GM12892 (cell line): ENCODE measurements at places on chromosomes 16 and 17.

- no peak for DNase-seq
Observed at GRCh38 chr17:16313139-16314090, 39.9 kb downstream of the CENPV start.

DNA sequence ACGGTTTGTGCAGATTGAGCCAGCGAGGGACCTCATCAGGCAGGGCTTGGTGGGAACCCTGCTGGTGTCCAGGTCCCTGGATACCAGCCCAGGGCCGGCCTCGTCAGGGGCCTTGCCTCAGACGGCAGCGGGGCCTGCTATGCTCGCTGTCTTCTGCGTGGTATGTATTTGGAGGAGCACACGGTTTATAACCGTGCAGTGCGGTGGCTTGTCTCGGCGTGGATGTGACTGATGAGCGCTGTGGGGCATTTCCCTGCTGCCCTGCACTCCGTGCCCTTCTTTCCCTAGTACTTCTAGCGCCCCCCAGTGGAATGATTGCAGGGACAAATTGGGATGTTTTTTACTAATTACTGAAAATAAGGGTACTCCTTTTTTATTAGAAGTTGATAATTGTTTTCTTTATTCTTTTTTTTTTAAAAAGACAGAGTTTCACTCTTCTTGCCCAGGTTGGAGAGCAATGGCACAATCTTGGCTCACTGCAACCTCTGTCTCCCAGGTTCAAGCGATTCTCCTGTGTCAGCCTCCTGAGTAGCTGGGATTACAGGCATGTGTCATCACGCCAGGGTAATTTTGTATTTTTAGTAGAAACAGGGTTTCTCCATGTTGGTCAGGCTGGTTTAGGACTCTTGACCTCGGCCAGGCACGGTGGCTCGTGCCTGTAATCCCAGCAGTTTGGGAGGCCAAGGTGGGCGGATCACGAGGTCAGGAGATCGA lies 15.3 kb downstream of the TBCD start:
- DNase-seq = no peak

- no peak for DNase-seq
Observed at GRCh38 chr16:52741351-52741750, 194.4 kb upstream of the TOX3 start.

DNA sequence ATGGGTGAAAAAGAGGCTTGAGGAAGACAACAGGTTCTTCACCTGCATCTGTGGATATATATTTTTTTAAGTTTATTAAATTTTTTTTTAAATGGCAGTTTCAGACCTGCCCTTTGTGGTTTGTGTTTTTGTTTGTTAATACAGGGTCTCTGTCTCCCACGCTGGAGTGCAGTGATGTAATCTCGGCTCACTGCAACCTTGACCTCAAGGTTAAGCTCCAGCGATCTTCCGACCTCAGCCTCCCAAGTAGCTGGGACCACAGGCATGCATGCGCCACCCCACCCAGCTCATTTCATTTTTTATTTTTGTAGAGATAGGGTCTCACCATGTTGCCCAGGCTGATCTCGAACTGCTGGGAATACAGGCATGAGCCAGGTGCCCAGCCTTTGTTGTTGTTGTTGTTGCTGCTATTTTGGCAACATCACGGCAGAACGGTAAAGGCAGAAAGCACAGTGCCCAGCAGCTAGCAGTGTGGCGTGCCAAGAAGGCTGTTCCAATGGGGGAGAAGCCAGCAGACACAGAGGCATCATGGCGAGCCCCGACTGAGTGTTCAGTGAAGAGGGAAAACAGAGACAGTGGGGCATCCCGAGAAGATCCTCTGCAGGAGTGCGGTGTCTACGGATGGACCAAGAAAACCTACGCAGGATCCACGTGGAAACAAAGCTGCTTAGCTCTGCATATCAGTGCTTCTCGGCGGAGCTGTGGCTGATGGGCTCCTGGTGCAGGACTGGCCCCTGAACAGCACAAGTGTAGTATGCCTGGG lies 19.6 kb downstream of the TMC6 start:
- no peak for DNase-seq

- DNase-seq = no peak
Observed at GRCh38 chr17:70078549-70078948, 3.5 kb downstream of the KCNJ16 start.

DNA sequence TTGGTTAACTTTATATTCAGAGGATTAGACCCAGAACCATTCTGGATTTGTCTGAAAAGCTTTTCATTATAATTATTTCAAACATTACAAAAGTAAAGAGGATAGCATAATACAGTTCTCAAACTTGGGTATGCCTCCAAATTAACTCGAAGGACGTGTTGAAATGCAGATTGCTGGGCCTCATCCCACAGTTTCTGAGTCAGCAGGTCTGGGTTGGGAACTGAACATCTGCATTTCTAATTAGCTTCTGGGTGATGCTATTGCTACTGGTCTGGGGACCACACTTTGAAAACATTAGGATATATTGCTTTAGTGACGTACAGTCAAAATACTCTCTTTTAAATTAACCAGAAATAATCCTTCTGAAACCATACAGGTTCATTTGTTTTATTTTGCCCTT lies 10.0 kb downstream of the TPPP3 start:
- DNase-seq = no peak

GRCh38 chr17:42889809-42890208 lies 10.8 kb upstream of the G6PC1 start:
- DNase-seq = no peak

GRCh38 chr17:38750044-38750311 lies 1.8 kb upstream of the PCGF2 start:
- no peak for DNase-seq

DNA sequence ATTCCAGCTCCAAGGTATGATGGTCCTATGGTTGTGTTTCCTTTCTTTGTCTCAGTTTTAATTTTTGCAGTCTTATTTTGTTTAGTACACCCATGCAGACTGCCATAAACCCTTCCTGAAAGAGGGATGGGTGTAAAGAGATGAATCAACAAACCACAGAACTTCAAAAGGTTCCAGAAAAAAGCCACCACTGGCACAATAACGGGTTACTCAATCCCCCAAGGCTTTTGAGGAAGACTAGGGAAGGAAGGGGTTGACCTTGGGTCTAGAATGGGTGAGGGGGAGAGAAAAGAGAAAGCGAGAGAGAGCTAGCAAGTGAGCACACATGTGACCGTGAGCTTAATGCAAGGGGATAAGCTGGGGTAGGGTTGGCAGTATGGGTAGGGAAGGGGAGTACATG lies 168.1 kb downstream of the XYLT1 start:
- no peak for DNase-seq

- no peak for DNase-seq
Observed at GRCh38 chr16:59192551-59193199, 458.6 kb upstream of the GOT2 start.

DNA sequence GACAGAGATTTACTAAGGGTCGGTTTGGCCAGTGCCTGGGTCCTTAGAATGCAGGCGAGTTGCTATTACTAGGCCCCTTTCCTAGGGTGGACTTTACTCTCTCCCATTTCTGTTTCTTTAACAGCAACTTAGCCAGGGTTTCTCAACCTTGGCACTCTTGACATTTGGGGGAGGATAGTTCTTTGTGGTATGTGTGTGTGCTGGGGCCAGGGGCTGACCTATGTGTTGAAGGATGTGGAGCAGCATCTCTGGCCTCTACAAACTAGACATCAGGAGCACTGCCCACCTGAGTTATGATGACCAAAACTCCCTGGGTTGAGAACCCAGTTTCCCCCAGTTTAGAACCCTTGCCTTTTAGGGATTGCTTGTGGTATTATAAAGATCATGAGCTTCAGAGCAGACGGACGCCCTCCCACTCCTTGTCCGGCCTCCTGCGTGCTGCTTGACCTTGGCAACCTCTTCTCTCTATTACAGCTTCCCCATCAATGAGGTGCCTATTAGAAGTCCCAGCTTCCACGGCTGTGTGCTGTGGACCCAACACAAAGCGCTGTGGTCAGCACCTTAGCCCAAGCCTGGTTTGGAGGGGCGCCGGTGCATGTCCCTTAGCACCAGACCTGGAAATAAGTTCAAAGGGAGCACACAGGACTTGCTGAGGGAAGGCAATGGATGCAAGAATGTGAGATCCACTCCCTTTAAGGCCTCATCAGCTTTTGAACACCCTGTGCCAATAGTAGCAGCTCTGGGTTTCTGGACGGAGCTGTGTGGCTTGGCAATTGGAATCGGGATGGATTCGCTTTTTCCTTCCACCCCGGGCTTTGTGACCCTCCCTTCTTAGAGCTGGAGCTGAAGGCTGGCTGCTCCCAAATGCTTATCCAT lies 239.2 kb upstream of the MAF start:
- no peak for DNase-seq

GRCh38 chr16:17603626-17604025 lies 132.9 kb upstream of the XYLT1 start:
- no peak for DNase-seq

DNA sequence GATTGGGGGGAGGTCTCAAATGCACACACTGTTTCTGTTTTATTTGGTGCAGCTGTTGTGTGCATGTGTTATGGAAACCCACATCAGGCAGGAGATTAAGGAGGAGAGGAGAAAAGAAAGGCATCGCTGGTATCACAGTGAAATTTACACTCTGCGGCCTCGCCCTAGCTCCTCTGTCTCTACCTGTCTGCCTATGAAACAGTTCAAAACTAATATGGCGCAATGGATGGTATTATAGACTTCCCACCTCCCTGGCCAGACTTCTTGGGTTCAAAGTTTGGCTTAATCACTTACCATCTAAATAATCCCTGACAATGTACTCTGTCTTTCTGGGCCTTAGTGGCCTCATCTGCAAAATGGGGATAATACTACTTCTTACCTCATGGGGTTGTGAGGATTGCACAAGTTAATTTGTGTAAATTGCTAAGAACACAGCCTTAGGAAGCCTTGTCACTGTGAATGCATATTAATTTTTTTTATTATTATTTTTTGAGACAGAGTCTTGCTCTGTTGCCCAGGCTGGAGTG lies 1.4 kb upstream of the ABCC1 start:
- DNase-seq = no peak

- no peak for DNase-seq
Observed at GRCh38 chr17:12316021-12316420, 295.3 kb downstream of the MAP2K4 start.

DNA sequence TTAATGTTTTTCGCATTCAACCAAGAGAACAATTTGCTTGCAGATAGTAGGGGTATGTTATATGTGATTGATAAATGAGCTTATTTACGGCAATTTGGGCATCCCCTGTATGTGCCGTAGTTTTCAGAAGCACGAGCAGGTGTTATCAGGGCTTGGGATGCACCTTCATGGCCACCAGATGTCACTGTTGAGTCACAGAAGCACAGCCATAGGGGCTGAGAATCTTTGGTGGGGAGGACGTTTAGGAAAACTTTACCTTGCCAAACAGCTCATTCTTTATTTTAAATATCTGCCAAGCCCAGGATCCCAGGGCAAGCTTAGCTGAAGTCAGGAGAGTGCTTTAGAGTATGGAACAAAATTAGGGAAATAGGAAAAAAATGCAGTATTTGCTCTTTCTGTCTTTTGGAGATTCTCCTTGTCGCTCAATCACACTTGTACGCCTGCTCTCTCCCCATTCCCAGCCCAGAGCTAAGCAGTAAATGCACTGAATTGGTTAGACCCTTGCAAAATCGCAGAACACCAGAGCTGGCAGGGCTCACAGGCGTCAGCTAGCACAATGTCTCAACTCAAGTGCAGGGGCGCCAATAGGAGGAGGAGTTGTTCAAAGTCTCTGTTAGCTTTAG lies 93.6 kb upstream of the MPHOSPH6 start:
- DNase-seq = peak; percentile 22

DNA sequence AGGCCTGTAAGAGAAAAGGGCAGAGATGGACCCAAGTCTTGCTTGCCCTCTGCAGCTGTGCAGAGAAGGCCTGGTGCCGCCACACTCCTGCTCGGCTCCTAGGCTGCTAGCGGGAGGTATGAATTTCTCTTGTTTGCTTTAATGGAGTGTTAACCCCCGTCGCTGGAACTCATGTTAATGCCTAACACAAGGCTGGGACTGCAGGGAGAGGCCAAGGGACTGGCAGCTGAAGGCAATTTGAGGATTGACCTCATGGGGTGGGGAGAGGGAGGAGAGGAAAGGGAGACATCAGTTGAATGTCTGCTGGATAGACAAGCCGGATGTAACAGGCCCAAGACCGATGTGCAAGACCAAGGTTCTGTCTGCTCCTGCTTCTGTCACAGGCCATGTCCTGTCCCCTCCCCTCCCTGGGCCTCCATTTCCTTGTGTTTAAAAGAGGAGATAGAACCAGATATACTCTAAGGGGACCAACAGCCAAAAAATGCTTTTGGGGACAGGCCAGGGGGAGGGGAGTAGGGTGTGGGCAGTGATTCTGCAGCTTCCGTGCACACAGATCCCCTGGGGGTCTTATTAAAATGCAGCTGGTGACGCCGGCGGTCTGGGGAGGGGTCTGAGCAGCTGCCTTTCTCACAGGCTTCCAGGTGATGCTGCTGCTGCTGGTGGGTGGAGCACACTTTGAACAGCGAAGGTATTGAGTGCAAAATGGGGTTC lies 46.7 kb upstream of the TBX2 start:
- DNase-seq = no peak

DNA sequence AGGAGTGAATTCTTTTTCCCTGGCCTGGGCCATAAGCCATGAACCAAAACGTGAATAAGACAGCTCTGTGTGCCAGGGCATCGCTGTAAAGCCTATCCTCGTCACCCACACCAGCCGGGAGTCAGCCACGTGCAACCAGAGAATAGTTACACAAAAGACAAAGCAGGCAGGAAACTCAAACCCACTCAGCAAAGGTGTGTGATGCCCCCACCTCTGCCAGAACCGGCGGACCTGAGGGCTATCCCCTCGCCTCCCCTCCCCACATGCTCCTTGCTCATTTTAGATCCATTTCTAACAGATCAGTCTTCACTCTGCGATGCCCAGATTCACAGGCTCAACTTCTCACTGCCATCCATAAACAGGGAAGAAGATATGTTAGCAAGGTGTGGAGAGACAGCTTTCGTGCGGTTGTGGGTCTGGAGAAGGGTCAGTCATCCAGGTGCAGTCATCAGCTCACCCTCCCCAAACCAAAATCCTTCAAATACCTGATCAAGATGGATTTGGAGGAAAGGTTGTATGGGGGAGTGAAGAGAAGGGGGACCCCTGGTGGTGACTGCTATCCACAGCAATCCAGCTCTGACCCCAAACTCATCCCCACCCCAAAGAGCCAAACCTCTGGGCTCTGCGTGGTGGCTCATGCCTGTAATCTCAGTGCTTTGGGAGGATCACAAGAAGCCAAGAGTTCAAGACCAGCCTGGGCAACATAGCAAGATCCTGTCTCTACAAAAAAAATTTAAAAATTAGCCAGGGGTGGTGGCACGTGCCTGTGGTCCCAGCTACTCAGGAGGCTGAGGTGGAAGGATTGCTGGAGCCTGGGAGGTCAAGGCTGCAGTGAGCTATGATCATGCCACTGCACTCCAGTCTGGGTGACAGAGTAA lies 219.2 kb downstream of the C16orf78 start:
- DNase-seq = peak; percentile 51

- peak; percentile 69 for DNase-seq
Observed at GRCh38 chr17:58083491-58084316, 485 bp downstream of the DYNLL2 start.

DNA sequence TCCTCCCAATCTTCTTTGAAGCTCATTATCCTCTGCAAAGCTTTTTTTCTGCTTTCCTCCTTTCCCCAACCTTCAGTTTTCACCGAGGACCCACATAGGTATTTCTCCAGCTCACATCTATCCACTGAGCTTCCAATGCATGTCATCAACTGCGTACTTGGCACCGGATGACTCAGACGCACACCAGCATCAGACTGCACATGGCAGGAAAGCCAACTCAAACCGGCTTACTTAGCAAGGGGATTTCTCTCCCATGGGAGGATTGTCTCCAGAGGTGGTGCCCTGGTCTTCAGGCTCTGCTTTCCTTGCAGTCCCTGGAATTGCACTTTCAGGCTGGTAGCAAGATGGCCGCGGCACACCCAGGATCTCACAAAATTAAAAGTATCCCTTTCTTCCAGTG lies 1.7 kb upstream of the AKTIP start:
- DNase-seq = no peak

GRCh38 chr16:85878875-85879274 lies 20.1 kb upstream of the IRF8 start:
- DNase-seq = no peak
